ELF-1 (cell line): ENCODE measurements at places on chromosomes 1 and 21.
A peak's percentile ranks its signal among the peaks of the same experiment; 100 is the strongest.

DNA sequence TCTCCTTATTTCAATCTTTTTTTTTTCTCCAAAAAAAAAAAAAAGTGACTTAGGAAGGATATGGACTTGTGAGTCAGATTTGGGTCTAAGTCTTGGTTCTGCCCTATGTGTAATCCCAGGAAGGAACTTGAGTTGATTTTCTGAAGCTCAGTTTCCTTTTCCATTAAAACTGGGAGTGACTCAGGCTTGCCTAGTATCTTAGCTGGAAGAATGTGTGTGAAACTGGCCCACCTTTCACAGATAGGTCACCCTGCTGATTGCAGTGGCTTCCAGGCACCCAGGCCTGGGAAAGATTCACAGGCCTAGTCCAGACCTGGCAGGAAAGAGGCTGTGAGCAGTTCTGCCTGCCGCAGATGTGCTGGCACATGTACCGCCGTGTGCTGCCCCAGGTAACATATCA lies 218.3 kb upstream of the HOOK1 start:
- DNase-seq, result peak; percentile 57

- DNase-seq, result no peak
These were observed 50.2 kb upstream of the ATP1A1 start for GRCh38 chr1:116322752-116323405.

- DNase-seq, result no peak
These were observed 46.4 kb upstream of the CSF1 start for GRCh38 chr1:109864047-109864822.

- no peak for DNase-seq
These were observed 38.9 kb downstream of the DR1 start for GRCh38 chr1:93384656-93385055.

- no peak for DNase-seq
These were observed 93.4 kb downstream of the SLC25A24 start for GRCh38 chr1:108106775-108107174.

DNA sequence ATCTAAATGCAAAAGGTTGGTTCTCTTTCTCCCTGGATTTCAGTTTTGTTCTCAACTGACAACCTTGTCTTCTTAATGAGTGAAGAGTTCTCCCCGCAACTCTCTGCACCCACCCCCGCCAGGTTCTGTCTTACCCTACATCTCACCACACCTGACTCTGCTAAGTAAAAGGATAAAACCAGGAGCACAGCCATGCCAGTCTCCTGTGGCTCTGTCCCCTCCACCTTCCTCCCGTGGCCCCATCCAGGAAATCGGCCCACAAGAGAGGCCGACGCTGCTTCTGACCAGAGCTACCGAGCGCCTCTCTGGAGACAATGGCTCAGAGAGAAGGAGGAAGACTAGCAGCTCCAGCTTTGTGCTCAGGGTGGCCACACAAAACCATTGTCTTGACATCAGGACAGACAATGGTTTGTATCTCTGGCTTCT lies 72.2 kb downstream of the PLEKHA6 start:
- no peak for DNase-seq

DNA sequence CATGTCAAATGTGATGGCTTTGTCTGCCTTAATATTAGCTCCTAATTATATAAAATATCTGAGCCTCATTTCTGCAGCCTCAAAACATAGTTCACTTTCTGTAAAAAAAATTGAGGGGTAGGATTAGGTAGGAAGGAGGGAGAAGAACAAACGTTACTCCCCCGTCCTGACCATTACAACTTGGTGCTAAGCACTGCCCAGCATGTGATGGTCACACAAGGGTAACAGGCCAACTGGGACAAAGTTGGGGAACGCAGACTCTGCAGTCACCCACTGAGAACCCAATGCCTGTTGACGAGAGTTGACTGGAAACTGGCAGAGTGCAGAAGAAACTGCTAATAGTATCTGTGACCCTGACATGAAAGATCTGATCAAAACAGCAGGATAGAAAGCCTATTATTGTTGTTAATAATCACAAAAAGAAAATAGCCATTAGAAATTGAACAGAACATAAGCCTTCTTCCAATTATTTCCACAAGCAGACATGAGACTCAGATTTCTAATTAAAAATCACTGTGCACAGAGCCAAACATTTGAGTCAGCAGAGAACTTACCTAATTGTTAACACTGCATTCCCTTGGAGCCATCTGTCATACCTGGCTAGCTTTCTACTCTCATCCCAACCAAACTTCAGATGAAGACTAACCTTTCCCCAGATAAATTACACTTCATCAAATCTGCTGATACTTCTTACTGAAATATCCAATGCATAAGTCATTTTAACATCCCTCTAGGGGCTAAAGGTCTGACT lies 5.5 kb downstream of the SORT1 start:
- DNase-seq, result no peak

GRCh38 chr1:27779122-27779521 lies 6.1 kb downstream of the STX12 start:
- DNase-seq, result no peak

- no peak for DNase-seq
These were observed 52.9 kb downstream of the SNRPE start for GRCh38 chr1:203914292-203914691.

- no peak for DNase-seq
These were observed 1252.1 kb downstream of the NCAM2 start for GRCh38 chr21:22250355-22250754.

DNA sequence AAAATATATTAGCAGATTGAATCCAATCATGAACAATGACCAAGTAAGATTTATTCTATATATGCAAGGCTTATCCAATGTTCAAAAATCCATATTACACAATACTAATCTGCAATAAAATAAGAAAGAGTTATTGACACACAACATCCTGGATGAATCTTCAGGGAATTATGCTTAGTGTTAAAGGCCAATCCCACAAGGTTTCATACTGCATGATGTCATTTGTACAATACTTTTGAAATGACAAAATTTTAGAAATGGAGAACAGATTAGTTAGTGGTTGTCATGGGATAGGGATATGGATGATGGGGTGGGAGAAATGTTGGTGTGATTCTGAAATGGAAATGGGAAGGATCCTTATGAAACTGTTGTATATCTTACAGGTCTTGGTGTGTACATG lies 425.7 kb downstream of the SIPA1L2 start:
- DNase-seq, result no peak

- DNase-seq, result no peak
These were observed 30.7 kb upstream of the IFNAR2 start for GRCh38 chr21:33199100-33199464.

DNA sequence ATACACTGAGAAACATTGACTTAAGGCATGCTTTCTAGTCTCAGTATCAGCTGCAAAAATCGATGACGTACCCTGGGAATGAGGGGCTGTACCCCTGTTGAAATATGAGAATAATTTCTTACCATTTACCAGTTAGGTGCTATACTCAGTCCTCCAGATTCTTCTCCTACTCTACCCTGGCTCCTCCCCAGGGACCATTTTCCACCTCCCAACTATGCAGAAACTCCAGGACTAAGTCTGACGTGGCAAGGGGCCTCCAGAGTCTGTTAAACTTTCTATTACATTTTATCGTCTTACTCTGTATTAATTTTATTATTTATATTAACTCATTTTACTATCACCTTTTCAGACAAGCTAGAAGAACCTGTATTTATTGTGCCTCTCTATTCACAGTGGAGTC lies 124.3 kb downstream of the CYYR1 start:
- no peak for DNase-seq

- no peak for DNase-seq
These were observed 4.4 kb downstream of the APCS start for GRCh38 chr1:159591981-159592380.
